Mesendoderm (in vitro differentiated cells): ENCODE measurements at places on chromosomes 2 and 18.

DNA sequence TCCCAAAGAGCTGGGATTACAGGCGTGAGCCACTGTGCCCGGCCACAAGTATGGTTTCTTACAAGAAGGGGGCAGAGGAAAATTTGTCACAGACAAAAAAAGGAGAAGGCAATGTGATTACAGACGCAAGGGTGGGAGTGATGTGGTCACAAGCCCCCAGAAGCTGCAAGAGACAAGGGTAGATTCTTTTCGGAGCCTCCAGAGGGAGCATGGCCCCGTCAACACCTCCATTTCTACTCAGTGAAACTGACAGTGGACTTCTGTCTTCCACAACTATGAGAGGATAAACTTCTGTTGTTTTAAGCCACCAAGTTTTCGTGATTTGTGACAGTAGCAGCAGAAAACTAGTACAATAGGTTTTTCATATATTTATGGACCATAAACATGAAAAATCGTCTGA is 2.1 kb upstream of the TCF7L1 start:
- no peaks in the 10 kb centered on the region for H3K36me3 ChIP-seq
- no peak overlapping the region for H3K27ac ChIP-seq
- peaks cover 4% of the 10 kb centered on the region for H3K27me3 ChIP-seq
- DNase-seq, result peak; percentile 64
- no peak overlapping the region for H3K4me3 ChIP-seq
- peaks cover 2% of the 10 kb centered on the region for H3K4me1 ChIP-seq

DNA sequence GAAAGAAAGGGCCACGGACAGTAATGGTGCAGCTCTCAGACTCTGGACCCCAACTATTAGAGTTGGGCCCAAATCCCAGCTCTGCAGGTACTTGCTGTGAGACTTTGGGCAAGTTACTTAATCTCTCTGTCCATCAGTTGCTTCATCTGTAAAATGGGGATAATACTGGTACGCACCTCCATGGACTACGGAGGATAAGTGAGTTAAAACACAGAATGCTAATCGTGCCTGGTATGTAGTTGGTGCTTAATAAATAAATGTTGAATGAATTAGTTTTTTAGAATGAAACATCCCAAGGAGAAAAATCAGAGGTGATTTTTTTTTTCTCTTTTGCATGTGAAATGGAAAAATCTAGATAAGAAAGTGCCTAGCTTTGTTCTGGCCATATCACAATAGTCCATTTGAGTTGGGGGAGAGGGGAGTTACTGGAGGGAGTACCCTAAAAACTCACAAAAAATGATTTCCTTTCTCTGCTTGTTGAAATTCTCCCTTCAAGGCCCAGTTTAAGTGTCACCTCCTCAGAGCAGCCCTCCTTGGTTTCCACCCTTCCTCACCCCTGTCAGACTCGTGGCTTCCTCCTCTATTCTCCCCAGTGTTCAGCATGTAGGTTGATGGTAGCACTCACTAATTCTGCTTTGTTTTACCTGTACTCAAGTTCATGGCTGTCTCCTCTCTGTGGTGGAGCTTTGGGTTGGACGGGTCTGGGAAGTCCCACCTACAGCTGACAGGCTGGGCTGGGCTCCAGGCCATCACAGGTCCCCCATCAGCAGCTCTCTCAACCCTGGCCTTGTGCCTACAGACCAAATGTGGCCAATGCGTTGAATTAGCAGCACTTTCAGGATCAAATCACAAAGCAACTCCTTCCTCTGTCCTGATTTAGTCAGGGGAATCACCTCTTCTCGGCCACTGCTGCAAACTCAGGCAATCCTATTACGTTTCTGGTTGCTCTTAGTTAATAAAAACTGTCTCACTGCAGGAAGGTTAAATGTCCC is 92.8 kb upstream of the TAF1B start:
- no peaks in the 10 kb centered on the region for H3K4me1 ChIP-seq
- H3K27ac ChIP-seq, result no peak overlapping the region
- H3K27me3 ChIP-seq, result no peaks in the 10 kb centered on the region
- H3K4me3 ChIP-seq, result no peak overlapping the region
- H3K36me3 ChIP-seq, result no peaks in the 10 kb centered on the region

- no peak overlapping the region for H3K27ac ChIP-seq
- no peaks in the 10 kb centered on the region for H3K27me3 ChIP-seq
- H3K36me3 ChIP-seq, result no peaks in the 10 kb centered on the region
- no peaks in the 10 kb centered on the region for H3K4me1 ChIP-seq
- no peak for DNase-seq
- H3K4me3 ChIP-seq, result no peak overlapping the region
These were observed 133.1 kb downstream of the NBAS start for GRCh38 chr2:15427987-15428386.

- H3K4me1 ChIP-seq, result no peaks in the 10 kb centered on the region
- H3K27me3 ChIP-seq, result peaks cover 2% of the 10 kb centered on the region
- peak; percentile 85 for DNase-seq
- no peak overlapping the region for H3K4me3 ChIP-seq
- no peak overlapping the region for H3K27ac ChIP-seq
These were observed 74.9 kb upstream of the KLHL14 start for GRCh38 chr18:32847691-32848090.

GRCh38 chr2:240149943-240150784 is 9.7 kb upstream of the OTOS start:
- H3K4me3 ChIP-seq, result no peak overlapping the region
- no peak overlapping the region for H3K27ac ChIP-seq
- H3K27me3 ChIP-seq, result no peaks in the 10 kb centered on the region
- DNase-seq, result peak; percentile 62
- H3K36me3 ChIP-seq, result no peaks in the 10 kb centered on the region
- H3K4me1 ChIP-seq, result no peaks in the 10 kb centered on the region

DNA sequence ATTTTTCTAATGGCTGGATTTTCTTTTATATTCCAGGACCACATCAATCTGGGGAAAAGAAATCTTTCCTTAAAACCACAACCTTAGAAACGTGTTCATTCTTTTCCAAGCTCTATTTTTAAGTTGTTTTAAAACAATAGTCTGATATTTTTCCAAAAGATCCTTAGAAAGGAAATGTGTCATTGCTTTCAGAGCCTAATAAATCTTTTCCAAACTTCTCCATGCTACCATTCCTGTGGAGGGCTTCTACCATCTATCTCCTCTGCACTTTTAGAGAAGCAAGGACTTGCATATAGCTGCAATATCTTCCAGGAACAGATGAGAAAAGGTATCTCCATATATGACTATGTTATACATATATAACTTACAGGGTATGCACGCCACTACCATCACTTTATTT is 21.2 kb downstream of the WDFY1 start:
- H3K27ac ChIP-seq, result no peak overlapping the region
- no peaks in the 10 kb centered on the region for H3K27me3 ChIP-seq
- no peaks in the 10 kb centered on the region for H3K4me1 ChIP-seq
- H3K36me3 ChIP-seq, result no peaks in the 10 kb centered on the region
- no peak for DNase-seq

- peak; percentile 71 for DNase-seq
- H3K4me1 ChIP-seq, result no peaks in the 10 kb centered on the region
- no peak overlapping the region for H3K27ac ChIP-seq
- no peaks in the 10 kb centered on the region for H3K36me3 ChIP-seq
These were observed 29.9 kb upstream of the REG3A start for GRCh38 chr2:79189465-79189864.

GRCh38 chr2:39061280-39061679 is 59.6 kb downstream of the SOS1 start:
- no peak overlapping the region for H3K27ac ChIP-seq

DNA sequence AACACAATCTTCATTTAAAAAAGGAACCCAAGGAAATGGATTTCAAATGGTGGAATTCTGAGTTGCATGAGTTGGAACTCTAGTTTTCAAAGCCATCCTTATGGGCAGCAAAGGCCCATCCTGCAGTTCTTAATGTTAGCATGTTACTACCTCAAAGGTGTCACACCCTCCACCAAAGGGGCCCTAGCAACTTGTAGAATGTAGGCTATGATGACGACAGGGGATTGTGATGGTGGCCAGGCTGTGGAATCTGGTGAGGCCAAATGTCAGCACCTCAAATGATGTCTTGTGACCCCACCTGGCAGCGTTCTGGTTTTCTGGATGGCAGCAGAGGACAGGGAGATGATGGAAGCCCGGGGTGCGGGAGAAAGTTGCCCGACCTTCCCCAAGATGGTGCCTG is at the start of gene TMEM247:
TMEM247 (plus strand) TSS at position 301 of the 400 bp plus-strand sequence.
- no peaks in the 10 kb centered on the region for H3K36me3 ChIP-seq
- DNase-seq, result no peak
- no peaks in the 10 kb centered on the region for H3K27me3 ChIP-seq

DNA sequence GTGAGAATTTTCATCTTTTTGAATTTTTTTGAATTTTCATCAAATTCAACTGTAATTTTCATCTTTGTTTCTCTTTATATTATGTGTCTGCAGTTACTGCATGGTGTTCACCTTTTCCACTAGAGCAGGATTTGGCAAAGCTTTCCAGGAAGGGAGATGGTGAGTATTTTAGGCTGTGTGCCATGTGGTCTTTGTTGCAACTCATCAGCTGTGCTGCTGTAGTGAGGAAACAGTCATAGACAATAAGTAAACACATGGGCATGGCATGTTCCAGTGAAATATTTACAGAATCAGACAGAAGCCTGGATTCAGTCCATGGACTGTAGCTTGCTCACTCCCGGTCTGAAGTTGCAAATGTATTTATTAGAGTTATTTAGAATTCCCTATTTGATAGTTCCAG is 120.4 kb downstream of the DCDC2C start:
- no peaks in the 10 kb centered on the region for H3K36me3 ChIP-seq
- H3K4me3 ChIP-seq, result no peak overlapping the region
- H3K4me1 ChIP-seq, result no peaks in the 10 kb centered on the region
- H3K27me3 ChIP-seq, result no peaks in the 10 kb centered on the region
- no peak for DNase-seq

DNA sequence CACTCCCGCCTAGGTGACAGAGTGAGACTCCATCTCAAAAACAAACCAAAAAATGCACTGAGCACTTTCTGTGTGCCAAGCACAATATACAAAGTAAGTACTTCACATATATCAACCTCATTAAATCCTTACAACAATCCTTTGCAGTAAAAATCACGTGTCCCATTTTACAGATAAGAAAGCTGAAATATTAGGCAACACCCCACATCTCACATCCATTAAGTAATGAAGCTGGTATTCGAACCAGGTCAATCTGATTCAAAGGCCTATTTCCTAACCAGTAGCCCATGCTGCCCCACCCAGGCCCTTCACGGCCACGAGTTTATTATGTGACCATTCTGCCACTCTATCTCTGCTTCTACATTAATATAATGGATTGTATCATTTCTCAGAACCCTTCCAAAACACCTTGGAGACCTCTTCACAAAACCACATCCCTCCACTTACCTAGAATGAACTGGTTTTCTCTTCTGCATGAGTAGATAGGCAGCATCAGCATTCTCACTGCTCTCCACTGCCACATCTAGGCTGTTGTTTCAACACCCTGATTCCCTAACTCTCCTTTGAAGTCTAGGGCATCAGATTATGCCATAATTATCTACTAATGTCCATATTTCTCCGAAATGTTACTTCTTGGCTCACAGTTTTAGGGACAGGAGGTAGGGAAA is 3.1 kb upstream of the EXOC6B start:
- H3K4me3 ChIP-seq, result no peak overlapping the region
- no peaks in the 10 kb centered on the region for H3K27me3 ChIP-seq
- peaks cover 4% of the 10 kb centered on the region for H3K4me1 ChIP-seq
- no peak for DNase-seq
- no peak overlapping the region for H3K27ac ChIP-seq

- no peak for DNase-seq
- H3K27me3 ChIP-seq, result no peaks in the 10 kb centered on the region
- no peaks in the 10 kb centered on the region for H3K36me3 ChIP-seq
- no peak overlapping the region for H3K27ac ChIP-seq
- no peak overlapping the region for H3K4me3 ChIP-seq
These were observed 191.2 kb downstream of the METTL4 start for GRCh38 chr18:2380101-2380500.

DNA sequence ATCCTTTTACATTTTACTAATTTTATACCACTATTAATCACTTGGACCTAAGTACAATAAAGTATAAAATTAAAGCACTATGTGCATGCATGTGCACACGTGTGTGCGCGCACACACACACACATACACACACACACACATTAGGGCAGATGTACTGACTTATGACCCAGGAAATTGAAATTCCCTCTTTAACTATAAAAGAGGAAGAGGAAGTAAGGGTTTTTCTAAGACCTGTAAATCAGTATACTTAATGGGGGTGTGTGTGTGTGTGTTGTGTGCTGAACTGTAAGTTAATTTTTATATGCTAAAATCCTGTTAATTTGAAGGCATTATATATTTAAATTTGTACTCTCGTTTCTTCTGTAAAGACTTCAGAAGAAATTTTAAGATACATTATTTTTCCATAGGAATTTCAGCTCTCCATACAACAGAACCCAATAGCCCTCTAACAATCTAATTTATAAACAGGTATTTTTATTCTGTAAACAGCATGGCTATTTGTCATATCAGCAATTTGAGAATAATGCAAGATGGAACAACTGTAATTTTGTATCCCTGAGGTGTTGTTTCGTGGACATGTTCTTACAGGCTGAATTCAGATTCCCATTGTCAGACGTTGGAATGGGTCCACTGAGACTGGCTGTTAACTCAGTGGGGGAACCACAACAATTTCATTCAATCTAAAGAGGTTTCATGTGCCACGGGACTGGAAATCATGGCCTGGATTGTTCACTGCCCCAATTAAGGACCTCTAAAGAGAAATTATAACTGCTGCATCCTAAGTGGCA is 90.9 kb downstream of the PLA2R1 start:
- H3K4me1 ChIP-seq, result no peaks in the 10 kb centered on the region
- H3K36me3 ChIP-seq, result no peaks in the 10 kb centered on the region
- no peak for DNase-seq
- no peak overlapping the region for H3K27ac ChIP-seq
- no peaks in the 10 kb centered on the region for H3K27me3 ChIP-seq
- no peak overlapping the region for H3K4me3 ChIP-seq

DNA sequence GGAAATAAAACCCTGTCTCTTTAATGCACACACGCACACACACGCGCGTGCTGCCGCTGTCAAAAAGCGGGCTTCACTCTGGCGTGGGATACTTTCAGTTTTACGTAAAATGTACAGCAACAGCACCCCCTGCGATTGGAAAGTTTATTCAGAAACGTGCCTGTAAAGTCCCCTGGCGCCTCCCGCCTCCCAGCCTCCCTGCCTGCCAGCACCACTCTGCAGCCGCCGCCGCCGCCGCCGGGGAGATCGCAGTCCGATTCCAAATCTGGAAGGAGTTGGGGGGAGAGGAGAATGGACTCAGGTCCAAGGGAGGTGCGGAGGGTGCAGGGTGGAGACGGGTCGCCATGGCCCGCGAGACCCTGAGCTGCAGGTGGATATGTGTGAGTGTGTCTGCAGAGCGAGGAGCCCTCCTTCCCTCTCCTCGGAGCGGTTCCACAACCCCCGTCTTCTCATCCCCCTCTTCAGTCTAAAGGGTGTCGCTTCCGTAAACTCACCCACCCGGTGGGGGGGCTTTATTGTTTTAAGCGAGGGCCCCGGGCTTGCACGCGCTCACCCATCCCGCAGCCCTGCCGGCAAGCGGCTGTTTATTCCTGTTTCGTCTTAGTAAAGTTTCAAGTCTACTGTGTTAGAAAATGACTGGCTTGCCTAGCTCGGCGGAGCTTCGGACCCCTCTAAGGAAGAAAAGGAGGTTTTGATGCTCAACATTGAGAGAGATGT is 1.8 kb upstream of the BCL11A start:
- peak; percentile 81 for DNase-seq
- H3K36me3 ChIP-seq, result no peaks in the 10 kb centered on the region
- H3K4me1 ChIP-seq, result no peaks in the 10 kb centered on the region
- H3K27ac ChIP-seq, result no peak overlapping the region
- H3K4me3 ChIP-seq, result peak overlapping the region; percentile 14
